Activated T-cell treated with anti-CD3 and anti-CD28 coated beads, Interleukin-2, amount 50 U/mL, for 72 hours (primary cell): ENCODE measurements at places on chromosomes 13 and 19.

DNA sequence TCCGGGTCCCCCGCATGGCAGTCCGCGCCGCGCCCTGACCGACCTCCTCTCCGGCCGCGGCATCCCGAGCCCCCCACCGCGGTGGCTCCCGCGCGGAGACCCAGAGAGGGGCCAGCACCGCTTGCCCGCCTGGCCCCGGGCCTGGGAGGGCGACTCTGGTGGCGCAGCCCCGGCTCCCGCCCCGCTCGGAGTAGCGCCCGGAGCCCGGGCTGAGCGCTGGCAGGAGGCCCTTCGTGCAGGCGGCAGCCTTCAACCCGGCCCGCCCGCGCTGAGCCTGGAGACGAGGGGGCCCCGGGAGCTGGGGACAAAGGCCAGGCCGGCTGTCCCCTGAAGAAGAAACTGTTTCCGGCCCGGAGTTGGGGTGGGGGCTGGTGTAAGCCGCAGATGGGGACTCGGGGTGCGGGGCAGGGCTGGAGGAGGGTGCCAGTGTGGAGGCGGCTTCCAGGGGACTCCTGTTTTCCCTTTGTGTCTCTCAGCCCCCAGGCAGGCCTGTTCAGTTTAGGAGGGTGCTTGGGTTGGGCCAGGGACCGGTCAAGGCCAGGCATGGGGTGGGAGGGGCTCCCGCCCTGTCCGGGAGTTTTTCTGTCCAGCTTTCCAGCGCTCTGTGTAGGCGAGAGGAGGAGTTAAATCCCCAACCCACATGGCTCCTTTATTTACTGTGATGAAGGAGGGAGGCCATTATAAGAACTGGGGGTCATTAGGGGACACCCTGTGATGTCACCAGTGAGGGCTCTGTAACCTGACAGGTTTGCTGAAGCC lies 935 bp downstream of the LRP3 start:
- H3K4me1 ChIP-seq, result no peaks in the 10 kb centered on the region
- H3K36me3 ChIP-seq, result no peaks in the 10 kb centered on the region
- peaks cover 32% of the 10 kb centered on the region for H3K27me3 ChIP-seq
- no peak for DNase-seq

GRCh38 chr19:41531438-41532311 lies 44.3 kb upstream of the CEACAM21 start:
- peaks cover 26% of the 10 kb centered on the region for H3K36me3 ChIP-seq
- H3K4me1 ChIP-seq, result peaks cover 96% of the 10 kb centered on the region
- peak; percentile 93 for DNase-seq
- peak overlapping the region; percentile 91 for H3K4me3 ChIP-seq

- DNase-seq, result no peak
- H3K27ac ChIP-seq, result peak overlapping the region; percentile 22
- H3K27me3 ChIP-seq, result no peaks in the 10 kb centered on the region
- H3K4me1 ChIP-seq, result peaks cover 25% of the 10 kb centered on the region
- H3K36me3 ChIP-seq, result peaks cover 3% of the 10 kb centered on the region
These were observed 2.6 kb upstream of the DENND1C start for GRCh38 chr19:6484230-6484629.

- no peaks in the 10 kb centered on the region for H3K27me3 ChIP-seq
- no peak for DNase-seq
- H3K36me3 ChIP-seq, result no peaks in the 10 kb centered on the region
- no peak overlapping the region for H3K4me3 ChIP-seq
- no peaks in the 10 kb centered on the region for H3K4me1 ChIP-seq
These were observed 304.9 kb downstream of the TDRD3 start for GRCh38 chr13:60701895-60702294.

- H3K27me3 ChIP-seq, result no peaks in the 10 kb centered on the region
- H3K27ac ChIP-seq, result no peak overlapping the region
- H3K36me3 ChIP-seq, result peaks cover 29% of the 10 kb centered on the region
- H3K4me3 ChIP-seq, result no peak overlapping the region
These were observed 15.1 kb downstream of the CUL4A start for GRCh38 chr13:113224486-113224885.

- no peaks in the 10 kb centered on the region for H3K4me1 ChIP-seq
- H3K27me3 ChIP-seq, result no peaks in the 10 kb centered on the region
- H3K27ac ChIP-seq, result no peak overlapping the region
- no peak for DNase-seq
- H3K4me3 ChIP-seq, result no peak overlapping the region
These were observed 574.4 kb upstream of the SLC10A2 start for GRCh38 chr13:103640606-103641005.

GRCh38 chr19:17283504-17283996 lies 1.8 kb downstream of the ANKLE1 start:
- H3K4me3 ChIP-seq, result no peak overlapping the region
- H3K27ac ChIP-seq, result no peak overlapping the region
- peaks cover 9% of the 10 kb centered on the region for H3K4me1 ChIP-seq
- H3K27me3 ChIP-seq, result peaks cover 5% of the 10 kb centered on the region
- H3K36me3 ChIP-seq, result no peaks in the 10 kb centered on the region

- H3K27me3 ChIP-seq, result no peaks in the 10 kb centered on the region
- H3K36me3 ChIP-seq, result peaks cover 3% of the 10 kb centered on the region
- no peak for DNase-seq
- H3K27ac ChIP-seq, result peak overlapping the region; percentile 48
These were observed 23.3 kb downstream of the RBM26 start for GRCh38 chr13:79382545-79383275.

- DNase-seq, result no peak
- no peaks in the 10 kb centered on the region for H3K27me3 ChIP-seq
- H3K36me3 ChIP-seq, result no peaks in the 10 kb centered on the region
- H3K27ac ChIP-seq, result peak overlapping the region; percentile 8
- H3K4me3 ChIP-seq, result peak overlapping the region; percentile 2
- H3K4me1 ChIP-seq, result peaks cover 29% of the 10 kb centered on the region
These were observed 22.6 kb downstream of the RASL11A start for GRCh38 chr13:27293076-27293691.

- H3K4me1 ChIP-seq, result no peaks in the 10 kb centered on the region
- no peaks in the 10 kb centered on the region for H3K27me3 ChIP-seq
- H3K36me3 ChIP-seq, result no peaks in the 10 kb centered on the region
- DNase-seq, result no peak
- H3K4me3 ChIP-seq, result no peak overlapping the region
These were observed 787.8 kb upstream of the PRR20A start for GRCh38 chr13:56352901-56353300.

DNA sequence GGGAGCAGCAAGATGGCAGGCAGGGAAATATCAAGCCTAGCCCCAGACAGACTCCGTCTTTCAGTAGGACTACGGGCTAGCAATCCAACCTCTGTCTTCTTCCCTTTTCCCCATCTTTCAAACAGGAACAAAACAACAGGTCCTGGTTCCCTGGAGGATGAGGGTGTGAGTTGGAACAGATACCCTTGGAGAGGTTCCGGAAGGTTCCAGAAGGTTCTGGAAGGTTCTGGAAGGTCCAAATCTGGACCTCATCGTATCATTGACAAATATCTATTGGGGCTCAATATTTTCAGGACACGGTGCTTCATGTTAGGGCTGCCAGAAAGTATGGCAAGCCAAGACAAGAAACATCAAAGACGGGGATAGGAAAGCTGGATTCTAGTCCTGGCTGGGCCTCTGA lies 28.5 kb upstream of the FEM1A start:
- peaks cover 32% of the 10 kb centered on the region for H3K27me3 ChIP-seq

DNA sequence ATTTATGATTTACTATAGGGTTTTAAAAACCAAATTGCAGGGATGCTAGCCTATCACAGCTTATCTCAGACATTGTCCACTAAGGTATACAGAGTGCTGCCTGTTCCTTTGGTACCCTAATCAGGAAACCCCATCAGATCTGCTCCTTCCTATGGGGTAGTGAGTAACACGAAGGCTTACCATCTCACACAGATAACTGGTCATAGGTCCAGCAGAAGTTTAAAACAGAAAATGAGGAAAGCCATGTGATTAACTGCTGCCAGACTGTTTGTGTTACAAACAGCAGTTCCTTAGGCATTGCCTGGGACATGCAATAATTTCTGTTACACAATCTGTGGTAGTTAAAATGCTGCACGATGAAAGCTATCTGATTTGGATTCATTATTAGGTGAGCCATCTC lies 53.5 kb upstream of the ALOX5AP start:
- H3K4me1 ChIP-seq, result peaks cover 9% of the 10 kb centered on the region
- H3K27ac ChIP-seq, result no peak overlapping the region
- no peak overlapping the region for H3K4me3 ChIP-seq
- H3K36me3 ChIP-seq, result no peaks in the 10 kb centered on the region

- H3K27me3 ChIP-seq, result no peaks in the 10 kb centered on the region
- peaks cover 10% of the 10 kb centered on the region for H3K36me3 ChIP-seq
- no peak for DNase-seq
These were observed 242.4 kb downstream of the RGCC start for GRCh38 chr13:41699759-41700158.

GRCh38 chr13:101570410-101570809 lies 117.9 kb downstream of the ITGBL1 start:
- H3K4me1 ChIP-seq, result no peaks in the 10 kb centered on the region
- no peaks in the 10 kb centered on the region for H3K27me3 ChIP-seq
- no peaks in the 10 kb centered on the region for H3K36me3 ChIP-seq
- H3K4me3 ChIP-seq, result no peak overlapping the region
- H3K27ac ChIP-seq, result no peak overlapping the region

- no peak overlapping the region for H3K27ac ChIP-seq
- no peaks in the 10 kb centered on the region for H3K27me3 ChIP-seq
- H3K4me1 ChIP-seq, result no peaks in the 10 kb centered on the region
- DNase-seq, result no peak
These were observed 322.3 kb downstream of the EFNB2 start for GRCh38 chr13:106213028-106213757.

GRCh38 chr13:44470638-44471562 lies 97.3 kb downstream of the SERP2 start:
- no peak overlapping the region for H3K27ac ChIP-seq
- no peaks in the 10 kb centered on the region for H3K27me3 ChIP-seq
- no peak for DNase-seq
- H3K4me1 ChIP-seq, result peaks cover 9% of the 10 kb centered on the region
- no peak overlapping the region for H3K4me3 ChIP-seq
- H3K36me3 ChIP-seq, result no peaks in the 10 kb centered on the region

DNA sequence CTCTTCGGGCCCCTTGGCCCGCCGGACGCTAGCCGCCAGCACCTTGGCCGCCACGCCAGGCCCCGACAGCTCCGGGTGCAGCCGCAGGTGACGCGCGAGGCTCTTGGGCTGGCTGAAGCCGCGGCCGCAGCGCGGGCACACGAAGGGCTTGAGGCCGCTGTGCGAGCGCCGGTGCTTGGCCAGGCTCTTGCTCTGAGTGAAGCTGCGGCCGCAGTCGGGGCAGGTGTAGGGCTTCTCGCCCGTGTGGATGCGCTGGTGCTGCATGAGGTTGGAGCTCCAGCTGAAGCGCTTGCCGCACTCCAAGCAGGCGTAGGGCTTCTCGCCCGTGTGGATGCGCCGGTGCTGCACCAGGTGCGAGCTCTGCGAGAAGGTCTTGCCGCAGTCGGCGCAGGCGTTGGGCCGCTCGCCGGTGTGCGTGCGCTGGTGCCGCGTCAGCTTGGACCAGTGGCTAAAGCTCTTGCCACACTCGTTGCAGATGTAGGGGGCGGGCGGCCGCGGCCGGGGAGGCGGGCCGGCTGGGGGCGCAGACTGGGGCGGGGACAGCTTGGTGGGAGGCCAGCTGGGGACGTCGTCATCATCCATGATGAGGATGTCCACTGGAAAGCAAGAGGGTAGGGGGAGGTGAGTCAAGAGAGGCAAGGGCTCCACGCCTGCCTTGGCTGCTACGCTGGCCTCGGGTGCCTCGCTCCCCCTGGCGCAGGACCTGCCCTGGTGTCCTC lies 32.4 kb downstream of the ZNF787 start:
- no peak for DNase-seq
- peaks cover 10% of the 10 kb centered on the region for H3K4me1 ChIP-seq
- no peak overlapping the region for H3K4me3 ChIP-seq
- H3K36me3 ChIP-seq, result peaks cover 8% of the 10 kb centered on the region
- no peak overlapping the region for H3K27ac ChIP-seq

GRCh38 chr19:4636151-4636717 lies 3.1 kb upstream of the TNFAIP8L1 start:
- H3K4me3 ChIP-seq, result peak overlapping the region; percentile 65
- peaks cover 6% of the 10 kb centered on the region for H3K36me3 ChIP-seq
- H3K27ac ChIP-seq, result no peak overlapping the region

DNA sequence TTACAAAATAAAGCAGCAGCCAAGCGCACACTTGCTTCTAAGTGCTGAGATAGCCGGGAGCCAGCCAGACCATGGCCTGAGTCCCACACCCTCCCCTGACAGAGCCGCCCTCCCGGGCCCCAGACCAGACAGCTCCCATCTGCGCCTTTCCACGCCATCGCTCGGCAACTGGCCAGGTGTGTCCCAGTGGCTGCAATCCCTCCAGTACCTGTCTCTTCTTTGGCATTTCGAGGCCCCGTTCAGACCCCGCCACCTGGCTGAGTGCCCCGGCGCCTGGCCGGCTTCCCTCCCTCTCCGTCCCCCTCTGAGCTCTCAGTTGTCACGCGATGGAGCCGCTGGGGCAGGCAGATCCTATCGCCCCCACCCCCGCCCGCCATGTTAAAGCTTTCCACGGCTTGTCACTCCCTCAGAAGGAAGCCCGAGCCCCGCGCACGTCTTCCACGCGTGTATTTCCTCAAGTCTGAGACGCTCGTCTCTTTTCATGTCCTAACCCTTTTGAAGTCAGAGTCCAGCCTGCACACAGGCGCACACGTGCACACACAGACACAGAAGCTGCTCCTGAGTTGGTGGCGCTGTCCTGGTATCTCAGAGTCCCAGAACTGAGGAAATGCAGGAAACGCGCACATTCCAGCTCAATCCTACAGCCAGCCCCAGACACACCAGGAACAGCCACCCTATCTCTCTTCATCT lies 7.9 kb downstream of the MLLT1 start:
- peaks cover 3% of the 10 kb centered on the region for H3K36me3 ChIP-seq
- no peak overlapping the region for H3K4me3 ChIP-seq

- H3K4me1 ChIP-seq, result peaks cover 49% of the 10 kb centered on the region
- no peak for DNase-seq
- peak overlapping the region; percentile 59 for H3K4me3 ChIP-seq
- peaks cover 6% of the 10 kb centered on the region for H3K36me3 ChIP-seq
- no peak overlapping the region for H3K27ac ChIP-seq
- H3K27me3 ChIP-seq, result peaks cover 11% of the 10 kb centered on the region
These were observed 2.3 kb upstream of the ADAMTS10 start for GRCh38 chr19:8612807-8613171.
